ENCODE measurements at places on chromosomes 6 and 20.

DNA sequence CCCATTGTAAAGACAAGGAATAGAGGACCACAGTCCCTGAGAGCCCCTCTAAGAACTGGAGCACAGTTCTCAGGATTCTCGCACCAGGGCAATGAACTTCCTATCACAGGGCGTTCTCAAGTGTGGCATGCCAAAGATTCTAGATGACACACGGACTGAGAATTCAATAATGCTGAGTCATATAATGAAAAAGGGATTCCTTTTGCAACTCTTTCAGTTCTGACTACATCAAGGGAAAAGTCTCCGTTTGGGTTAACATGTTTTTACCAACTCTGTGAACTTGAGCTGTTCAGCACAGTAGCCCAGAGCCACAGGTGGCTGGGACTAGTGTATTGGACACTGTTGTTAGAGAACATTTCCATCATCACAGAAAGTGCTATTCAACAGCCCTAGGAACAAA, 3.4 kb downstream of the MED20 start:
- no peak for DNase-seq

DNA sequence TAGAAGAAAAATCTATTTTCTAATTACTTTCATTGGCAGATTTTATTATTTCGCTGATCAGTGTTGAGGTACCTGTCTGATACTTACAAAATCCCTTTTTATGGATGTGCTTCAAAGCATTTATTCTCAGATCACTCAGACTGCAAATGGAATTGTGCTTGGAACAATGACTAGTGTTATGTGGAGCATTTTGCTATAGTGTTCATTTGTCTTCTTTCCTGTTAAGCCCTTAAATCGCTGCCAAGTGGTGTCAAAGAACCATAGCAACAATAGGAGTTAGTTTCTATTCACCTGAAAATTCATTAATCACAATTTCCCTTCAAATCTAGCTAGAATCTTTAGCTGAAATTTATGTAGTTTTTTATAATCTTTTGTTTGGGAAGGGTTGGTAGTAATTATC, 29.8 kb downstream of the SMPDL3A start:
- no peak for DNase-seq

GRCh38 chr6:159470397-159470796, 222.6 kb downstream of the SOD2 start:
- DNase-seq, result no peak

GRCh38 chr6:100212131-100212530, 218.1 kb upstream of the MCHR2 start:
- no peak for DNase-seq

DNA sequence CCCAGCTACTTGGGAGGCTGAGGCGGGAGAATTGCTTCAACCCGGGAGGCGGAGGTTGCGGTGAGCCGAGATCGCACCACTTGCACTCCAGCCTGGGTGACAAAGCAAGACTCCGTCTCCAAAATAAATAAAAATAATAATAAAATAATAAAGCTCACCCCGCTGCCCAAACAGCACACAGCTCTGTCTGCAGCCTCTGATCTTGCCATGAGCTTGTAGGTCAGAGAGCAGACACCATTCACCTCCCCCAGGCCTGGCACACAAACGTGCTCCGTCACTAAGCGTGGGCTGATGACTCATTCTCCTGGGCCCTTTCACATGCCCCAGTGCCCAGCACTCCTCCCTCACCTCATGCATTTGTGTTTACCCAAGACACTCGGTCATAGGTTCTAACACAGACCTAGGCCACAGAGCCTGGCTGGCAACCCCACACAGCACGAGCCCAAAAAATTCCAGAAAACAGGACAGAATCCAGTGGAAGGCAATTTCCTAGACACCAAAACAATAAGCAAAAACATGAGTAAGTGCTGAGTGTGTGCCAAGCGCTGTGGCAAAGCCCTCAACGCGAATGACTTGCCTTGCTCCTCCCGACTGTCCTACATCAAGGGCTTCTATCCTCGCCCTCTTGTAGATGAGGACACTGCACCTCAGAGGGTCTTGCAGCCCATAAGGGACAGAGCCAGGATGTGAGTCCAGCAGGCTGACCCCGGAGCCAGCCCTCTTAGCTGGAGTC, 18.0 kb downstream of the ATP9A start:
- no peak for DNase-seq

Data from CD4-positive, alpha-beta T cell (primary cell).